DMS153 (cell line): ENCODE measurements at places on chromosomes 16 and 17.

- DNase-seq: no peak
Measured at GRCh38 chr17:76914937-76915336, 46.7 kb downstream of the MGAT5B start.

- DNase-seq: no peak
Measured at GRCh38 chr16:79264237-79265109, 336.1 kb downstream of the MAF start.

- DNase-seq: peak; percentile 79
Measured at GRCh38 chr16:75064403-75065148, 52.0 kb downstream of the LDHD start.

- DNase-seq: no peak
Measured at GRCh38 chr17:42348104-42348503, 40.1 kb downstream of the STAT3 start.

GRCh38 chr17:42340691-42341127, 47.5 kb downstream of the STAT3 start:
- DNase-seq: no peak

- no peak for DNase-seq
Measured at GRCh38 chr17:75807861-75808260, 23.3 kb downstream of the UNK start.
